ENCODE measurements at places on chromosomes 1 and 21.

DNA sequence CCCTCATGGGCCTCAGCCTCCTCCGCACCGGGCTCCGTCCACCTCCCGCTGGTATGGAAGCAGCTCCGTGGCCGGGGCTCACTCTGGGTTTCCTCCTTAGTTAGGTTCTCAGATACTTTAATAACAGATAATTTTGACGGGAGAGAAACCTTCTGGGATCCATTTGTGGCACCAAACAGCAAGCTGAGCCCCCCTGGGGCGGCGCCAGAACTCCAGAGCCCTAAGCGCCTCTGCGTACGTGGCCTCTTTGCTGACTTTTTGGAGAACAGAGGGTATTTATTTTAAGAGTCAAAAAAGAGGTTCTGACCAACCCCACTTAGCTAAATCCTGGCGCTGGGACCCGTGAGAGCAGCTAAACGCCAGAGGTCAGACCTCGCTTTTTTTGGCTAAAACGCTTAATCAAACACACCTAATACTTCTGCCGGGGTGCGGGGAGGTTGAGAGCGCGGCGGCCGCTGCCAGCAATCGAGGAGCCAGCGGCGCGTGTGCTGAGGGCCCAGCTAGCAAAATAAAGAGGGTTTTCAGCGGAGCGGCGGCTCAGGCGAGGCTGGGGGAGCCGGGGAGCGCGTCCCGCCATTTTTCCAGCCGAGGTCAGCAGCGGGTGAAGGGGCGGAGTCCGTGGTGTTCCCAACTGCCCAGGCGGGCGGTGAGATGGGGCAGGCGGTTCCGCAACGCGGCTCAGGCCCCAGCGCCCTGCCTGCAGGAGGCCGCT is 171.7 kb downstream of the PRDM16 start:
- DNase-seq: no peak

GRCh38 chr1:211762206-211762605 is 68.4 kb downstream of the LPGAT1 start:
- DNase-seq: no peak

GRCh38 chr1:228084325-228084724 is 1.8 kb downstream of the ARF1 start:
- DNase-seq: peak; percentile 56

DNA sequence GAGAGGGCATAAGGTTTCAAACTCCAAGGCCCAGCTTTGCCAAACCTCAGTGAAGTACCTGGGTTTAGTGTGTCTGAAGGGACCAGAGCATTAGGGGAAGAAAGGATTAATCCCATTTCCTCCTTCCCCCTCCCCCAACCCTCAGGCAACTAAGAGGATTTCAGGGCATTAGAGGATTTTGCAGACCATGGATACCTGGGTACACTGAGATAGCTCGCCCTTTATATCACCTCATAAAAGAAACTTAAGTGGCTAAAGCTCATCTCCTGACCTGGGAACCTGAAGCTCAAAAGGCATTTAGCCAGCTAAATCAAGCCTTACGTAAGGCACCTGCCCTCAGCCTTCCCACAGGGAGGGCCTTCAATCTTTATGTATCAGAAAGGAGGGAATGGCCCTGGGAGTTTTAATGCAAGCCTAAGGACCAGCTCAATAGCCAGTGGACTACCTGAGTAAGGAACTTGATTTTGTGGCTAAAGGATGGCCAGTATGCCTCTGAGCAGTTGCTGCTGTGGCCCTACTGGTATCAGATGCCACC is 26.4 kb upstream of the SMYD3 start:
- no peak for DNase-seq

DNA sequence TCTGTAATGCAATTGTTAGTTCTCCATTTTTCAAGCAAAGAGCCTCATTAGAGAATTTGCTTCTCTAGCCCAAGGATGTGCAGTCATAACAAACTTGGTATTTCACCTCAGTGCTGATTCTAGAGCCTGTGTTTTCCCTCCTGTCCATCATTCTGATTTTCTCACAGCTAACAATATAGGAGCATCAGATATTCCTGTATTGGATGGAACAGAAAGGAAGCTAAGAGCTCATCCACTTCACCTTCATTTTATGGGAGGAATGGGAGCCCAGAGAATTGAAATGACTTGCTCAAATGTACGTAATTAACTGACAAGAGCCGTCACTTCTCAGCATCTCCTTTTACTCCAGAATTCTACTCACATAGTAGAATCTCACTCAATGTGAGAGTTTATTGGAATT is 96.6 kb downstream of the EDEM3 start:
- DNase-seq: no peak

GRCh38 chr1:90067194-90067931 is 72.5 kb downstream of the ZNF326 start:
- no peak for DNase-seq

- DNase-seq: no peak
Measured at GRCh38 chr1:150321826-150322166, 463 bp downstream of the PRPF3 start.

DNA sequence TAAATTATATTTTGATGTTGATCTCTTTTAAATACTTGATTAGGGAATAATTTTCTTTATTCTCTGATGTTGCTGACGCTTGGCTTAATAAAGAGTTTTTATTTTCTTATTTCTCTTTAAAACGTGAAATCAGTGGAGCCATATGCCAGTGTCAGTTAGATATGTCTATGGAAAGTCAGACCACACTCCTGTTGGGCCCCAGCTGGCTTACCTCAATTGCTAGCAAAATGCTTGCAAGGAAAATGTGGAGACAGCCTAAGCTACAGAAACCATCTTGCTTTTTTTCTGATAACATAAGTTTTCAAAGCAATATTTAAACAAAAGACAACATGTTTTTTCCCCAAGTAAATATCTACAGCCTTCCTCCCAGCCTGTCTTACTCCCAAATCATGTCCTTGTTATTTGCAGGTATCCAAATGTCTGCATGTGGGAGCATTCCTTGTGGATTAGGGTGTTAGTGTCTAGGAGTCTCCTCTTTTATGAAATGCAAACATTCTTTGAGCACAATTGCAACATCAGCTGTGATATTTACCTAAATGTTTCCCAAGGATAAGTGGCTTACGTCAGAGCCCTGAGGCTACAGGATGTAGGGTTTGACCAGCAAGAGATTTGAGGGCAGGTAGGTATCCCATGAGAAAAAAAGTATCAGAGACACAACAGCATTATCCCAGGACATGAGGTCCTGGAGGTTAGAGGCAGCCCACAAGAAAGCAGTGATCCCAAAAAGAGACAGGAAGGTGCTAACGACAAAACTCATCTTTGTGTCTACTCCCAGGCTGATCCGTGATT is 117.2 kb upstream of the KCNJ15 start:
- DNase-seq: no peak

DNA sequence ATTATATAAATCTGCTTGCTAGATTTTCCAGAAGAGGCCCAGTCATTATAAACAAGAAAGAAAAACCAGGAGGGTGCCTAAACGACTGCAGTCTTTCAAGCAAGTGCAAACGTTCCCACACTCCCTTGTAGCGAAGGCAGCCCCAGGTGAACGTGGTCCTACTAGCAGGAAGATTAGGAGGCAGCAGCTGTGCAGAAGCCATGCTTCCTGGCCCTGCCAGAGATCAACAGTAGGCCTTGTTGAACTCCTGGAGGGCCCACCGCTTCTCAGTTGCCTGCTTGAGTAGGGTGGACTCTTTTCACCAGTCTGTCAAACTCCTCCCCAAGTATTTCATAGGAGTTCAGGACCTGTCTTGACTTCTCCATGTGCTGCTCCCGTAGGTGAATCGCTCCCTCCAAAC is 163.0 kb upstream of the GORAB start:
- no peak for DNase-seq

DNA sequence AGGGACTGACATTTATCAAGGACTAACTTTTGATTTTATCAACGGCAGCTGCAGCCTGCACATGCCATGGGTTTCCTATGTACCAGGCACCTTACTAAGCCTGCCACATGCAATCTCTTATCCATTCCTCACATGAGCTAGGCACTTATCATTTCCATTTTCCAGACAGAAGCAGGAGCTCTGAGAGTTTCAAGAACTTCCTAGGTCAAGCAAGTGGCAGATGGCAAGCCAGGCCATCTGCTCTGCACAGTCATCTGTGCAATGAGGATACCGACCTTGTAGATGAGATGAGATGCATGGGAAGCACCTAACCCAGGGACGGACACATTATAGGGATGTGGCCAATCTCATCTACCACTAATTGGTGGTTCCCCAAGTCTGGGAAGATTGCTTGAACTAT is 339.4 kb upstream of the USP24 start:
- DNase-seq: no peak

DNA sequence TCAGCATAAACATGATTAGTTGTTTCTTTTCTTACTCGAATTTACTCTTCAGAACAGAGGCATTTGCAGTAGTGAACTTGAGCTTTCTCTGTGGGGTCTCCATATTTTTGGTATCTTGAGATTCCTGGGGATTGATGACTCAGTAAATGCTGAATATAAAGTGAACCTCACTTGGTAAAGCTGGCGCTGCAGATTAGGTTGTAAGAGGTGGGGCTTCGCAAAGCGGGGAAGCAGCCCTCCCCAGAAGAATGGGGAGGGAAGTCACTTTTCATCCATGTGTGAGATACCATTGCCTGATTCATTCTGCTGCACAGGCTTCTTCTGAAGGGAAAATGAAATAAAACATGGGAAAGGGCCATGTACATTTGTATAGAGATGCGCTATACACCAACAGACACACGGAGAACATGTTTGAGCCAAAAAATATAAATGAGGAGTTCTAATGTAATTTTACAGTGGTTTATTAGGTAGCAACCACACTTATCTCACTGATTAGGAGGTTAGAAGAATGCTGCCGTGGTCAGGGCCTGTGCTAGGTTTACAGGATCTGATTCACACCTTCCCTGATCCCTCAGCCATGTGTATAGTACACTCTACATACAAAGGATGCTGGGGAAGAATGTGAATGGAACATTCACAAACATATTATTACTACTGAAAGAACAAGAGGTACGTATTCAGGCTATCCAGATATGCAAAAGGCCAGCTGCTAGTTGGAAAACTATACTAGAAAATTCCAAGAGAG is 63.5 kb downstream of the DNTTIP2 start:
- no peak for DNase-seq

DNA sequence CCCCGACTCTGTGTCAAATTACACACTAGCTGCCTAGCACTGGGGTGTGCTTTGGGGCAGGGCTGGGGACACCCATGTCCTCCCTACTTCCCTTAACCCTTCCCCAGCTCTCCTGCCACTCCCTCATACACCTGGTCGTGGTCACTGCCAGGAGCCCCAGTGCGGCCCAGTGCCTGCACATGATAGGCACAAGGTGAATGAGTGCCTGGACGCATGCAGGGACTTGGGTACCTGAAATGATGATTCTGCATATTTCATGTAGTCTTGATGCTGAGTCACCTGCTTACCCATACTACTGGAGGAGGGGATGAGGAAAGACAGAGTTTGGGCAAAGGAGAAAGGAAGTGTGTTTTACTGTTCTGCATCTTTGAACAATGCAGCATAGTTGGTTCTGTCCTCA is 1.5 kb upstream of the VANGL2 start:
- no peak for DNase-seq

DNA sequence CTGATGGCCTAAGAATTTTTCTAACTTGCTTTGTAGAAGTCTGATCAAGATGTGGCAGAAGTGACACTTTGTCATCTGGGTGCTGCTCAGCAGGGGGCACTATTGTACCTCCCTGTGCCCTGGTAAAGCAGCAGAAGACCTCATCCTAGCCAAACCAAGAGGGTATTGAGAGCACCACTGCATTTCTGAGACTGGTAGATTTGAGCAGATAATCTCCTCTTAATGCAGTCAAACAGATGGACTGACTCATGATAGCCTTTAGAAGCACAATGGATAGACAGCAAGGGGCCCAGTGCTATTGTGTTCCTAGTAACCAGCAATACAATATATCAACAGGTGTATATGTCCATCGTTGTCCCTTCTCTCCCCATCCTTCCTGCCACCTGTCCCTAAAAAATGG is 5.7 kb downstream of the TPM3 start:
- no peak for DNase-seq

- no peak for DNase-seq
Measured at GRCh38 chr1:210754878-210755665, 378.9 kb downstream of the KCNH1 start.

DNA sequence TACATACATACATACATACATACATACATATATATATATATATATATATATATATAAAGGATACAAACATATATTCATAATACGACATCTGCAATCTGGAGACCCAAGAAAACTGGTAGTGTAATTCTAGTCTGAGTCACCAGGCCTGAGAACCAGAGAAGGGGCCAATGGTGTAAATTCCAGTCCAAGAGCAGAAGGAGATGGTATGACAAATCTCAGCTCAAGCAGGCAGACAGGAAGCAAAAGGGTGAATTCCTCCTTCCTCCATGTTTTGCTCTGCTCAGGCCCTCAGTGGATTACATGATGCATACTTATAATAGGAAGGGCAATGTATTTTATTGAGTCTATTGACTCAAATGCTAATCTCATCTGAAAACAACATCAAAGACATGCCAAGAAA is 1060.4 kb upstream of the TMPRSS15 start:
- no peak for DNase-seq

DNA sequence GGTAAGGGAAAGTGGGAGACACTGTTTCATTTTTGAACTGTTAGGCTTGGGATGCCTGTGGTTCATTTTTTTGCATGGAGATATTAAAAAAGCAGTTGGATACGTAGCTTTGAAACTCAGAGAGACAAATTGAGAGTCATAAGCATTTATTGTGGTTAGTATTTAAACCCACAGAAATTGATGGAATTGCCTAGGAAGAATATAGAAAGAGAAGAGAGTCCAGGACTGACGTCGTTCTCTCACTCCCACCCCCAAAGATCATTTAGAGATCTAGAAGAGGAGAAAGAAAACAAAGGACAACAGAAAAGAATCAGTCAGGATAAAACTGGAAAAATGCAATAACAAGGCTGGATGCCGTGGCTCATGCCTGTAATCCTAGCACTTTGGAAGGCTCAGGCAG is 73.2 kb upstream of the BMP8A start:
- no peak for DNase-seq

DNA sequence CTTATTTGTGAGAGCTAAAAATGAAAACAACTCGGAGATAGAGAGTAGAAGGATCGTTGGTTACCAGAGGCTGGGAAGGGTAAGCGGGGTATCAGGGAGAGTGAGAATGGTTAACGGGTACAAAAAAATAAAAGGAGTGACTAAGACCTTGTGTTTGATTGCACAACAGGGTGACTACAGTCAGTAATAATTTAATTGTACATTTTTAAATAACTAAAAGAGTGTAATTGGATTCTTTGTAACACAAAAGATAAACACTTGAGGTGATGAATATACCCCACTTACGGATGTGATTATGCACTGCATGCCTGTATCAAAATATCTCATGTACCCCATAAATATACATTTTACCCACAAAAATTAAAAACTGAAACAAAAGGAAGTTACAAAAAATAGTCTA is 29.4 kb downstream of the FOXJ3 start:
- no peak for DNase-seq

GRCh38 chr21:45556645-45557615 is 14.7 kb upstream of the SLC19A1 start:
- DNase-seq: no peak

GRCh38 chr1:220344745-220345144 is 72.5 kb upstream of the RAB3GAP2 start:
- no peak for DNase-seq

- DNase-seq: no peak
Measured at GRCh38 chr1:24289937-24290595, 29.1 kb upstream of the GRHL3 start.

GRCh38 chr21:36757196-36757595 is 58.3 kb downstream of the SIM2 start:
- no peak for DNase-seq
